Fibroblast of skin of back (primary cell): ENCODE measurements at places on chromosomes 13 and 19.

GRCh38 chr13:51556740-51557139, 27.5 kb upstream of the WDFY2 start:
- no peak for DNase-seq

GRCh38 chr19:962683-963400, 21.3 kb upstream of the WDR18 start:
- DNase-seq = no peak

GRCh38 chr13:104111031-104111430, 1044.8 kb upstream of the SLC10A2 start:
- peak; percentile 8 for DNase-seq

- no peak for DNase-seq
Measured at GRCh38 chr13:50629966-50630365, 213.5 kb downstream of the DLEU7 start.

GRCh38 chr13:111380431-111380830, 60.0 kb downstream of the TEX29 start:
- no peak for DNase-seq

GRCh38 chr19:14118165-14119051, 846 bp upstream of the PRKACA start:
- peak; percentile 43 for DNase-seq

DNA sequence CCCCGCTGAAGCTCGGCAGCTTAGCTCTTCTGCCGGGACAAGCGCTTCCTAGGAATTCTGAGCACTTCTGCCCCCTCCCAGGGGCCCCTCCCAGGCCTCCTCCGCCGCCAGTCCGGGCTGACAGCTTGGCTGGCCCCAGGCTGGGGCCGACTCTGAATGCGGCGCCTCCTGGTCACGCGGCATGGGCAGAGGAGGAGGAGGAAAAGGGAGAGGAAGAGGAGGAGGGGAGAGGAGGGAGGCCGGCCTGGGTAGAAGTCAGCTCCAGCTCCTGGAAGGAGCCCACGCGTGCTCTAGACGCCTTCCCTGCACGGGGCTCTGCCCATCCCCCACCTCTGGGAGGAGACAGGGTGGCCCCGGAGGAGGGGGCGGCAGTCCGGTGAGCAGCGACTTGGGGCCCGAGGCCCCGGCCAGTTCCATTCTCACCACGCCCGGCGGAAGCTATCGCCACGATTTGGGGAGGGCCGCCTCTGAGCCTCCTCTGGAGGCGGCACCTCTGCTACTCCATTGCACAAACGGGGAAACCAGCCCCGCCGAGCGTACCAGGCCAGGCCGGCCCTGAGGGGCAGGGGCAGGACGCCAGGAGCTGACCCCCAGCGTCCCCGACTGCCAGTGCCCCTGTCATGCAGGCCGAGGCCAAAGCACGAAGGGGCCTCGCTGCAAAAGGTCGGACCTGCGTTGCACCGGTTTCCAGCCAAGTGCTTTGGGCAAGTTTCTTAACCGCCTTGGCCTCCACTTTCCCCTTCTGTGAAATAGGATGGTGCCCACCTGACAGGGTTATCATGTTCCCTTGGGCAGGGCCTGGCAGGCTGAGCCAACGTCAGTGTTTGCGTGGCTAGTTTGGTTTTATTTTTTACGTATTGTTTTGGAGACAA, 31.6 kb downstream of the CCNE1 start:
- DNase-seq = no peak

DNA sequence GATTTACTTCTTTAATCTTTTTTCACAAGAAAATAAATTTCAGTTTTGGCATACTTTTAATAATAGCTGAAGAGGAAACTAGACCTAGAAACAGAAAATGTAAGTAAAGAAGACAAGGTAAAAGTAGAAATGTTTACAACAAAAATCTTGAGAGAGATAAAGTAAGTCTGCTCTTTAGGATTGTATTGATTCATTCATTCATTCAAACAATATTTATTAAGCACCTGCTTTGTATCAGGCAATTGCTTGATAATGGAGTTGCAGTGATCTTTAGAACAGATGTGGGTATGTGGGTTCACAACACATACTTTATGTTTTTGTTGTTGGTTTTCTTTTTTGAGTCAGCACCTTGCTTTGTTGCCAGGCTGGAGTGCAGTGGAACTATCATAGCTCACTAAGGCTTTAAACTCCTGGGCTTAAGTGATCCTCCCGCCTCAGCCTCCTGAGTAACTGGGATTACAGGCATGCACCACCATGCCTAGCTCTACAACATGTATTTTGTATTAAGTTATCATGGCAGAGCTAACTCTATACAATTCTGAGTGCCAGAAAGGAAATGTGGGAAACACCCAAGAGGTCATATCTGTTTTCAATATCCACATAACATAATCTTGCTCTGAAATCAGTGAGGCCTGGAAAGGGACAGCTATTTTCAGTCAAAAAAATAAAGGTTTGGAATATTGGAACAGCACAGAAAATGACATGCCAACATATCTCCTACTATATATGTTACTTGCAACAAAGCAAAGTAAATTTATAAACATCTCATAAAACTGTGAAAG, 8.8 kb upstream of the SPART start:
- DNase-seq = no peak

DNA sequence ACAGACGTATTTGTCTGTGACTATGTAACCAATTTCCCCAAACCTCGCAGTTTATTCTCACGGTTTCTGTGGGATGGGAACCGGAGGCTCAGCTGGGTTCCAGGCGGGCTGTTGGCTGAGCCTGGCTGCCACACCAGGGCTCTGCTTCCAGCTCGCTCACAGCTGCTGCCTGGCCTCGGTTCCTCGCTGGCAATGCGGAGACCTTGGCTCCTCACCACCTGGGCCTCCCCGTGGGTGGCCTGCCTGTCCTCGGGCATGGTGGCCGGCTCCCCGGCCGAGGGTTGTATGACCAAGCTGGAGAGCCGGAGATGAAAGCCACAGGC, 218.9 kb upstream of the MAB21L1 start:
- peak; percentile 47 for DNase-seq

- DNase-seq = no peak
Measured at GRCh38 chr19:16203256-16204004, 5.7 kb downstream of the AP1M1 start.

DNA sequence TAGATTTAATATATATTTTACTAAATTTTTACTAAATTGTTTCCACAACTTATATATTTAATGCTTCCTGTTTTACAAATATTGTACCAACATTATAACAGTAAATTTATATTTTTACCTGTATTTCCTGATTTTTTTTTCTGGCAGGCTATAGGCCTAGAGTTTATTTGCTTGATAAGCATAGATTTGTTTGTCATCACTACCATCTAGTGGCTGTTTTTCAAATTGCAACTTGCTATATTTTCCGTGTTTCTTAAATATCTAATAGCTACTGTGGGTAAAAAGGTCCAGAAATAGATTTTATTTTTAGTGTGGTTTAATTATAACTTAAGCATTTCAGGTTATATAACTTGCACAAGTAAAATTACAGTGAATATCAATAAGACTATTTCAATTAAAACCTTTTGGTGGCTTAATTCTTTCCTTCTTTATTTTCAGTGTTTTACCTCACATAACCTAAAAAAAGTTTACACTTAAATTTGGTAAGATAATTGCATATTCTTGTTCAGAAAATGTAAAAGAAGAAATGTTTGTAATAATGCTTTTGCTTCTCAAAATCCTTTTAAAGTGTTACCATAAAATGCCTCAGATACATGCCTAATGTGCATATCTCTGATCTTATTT, 60.6 kb downstream of the NDFIP2 start:
- peak; percentile 61 for DNase-seq

DNA sequence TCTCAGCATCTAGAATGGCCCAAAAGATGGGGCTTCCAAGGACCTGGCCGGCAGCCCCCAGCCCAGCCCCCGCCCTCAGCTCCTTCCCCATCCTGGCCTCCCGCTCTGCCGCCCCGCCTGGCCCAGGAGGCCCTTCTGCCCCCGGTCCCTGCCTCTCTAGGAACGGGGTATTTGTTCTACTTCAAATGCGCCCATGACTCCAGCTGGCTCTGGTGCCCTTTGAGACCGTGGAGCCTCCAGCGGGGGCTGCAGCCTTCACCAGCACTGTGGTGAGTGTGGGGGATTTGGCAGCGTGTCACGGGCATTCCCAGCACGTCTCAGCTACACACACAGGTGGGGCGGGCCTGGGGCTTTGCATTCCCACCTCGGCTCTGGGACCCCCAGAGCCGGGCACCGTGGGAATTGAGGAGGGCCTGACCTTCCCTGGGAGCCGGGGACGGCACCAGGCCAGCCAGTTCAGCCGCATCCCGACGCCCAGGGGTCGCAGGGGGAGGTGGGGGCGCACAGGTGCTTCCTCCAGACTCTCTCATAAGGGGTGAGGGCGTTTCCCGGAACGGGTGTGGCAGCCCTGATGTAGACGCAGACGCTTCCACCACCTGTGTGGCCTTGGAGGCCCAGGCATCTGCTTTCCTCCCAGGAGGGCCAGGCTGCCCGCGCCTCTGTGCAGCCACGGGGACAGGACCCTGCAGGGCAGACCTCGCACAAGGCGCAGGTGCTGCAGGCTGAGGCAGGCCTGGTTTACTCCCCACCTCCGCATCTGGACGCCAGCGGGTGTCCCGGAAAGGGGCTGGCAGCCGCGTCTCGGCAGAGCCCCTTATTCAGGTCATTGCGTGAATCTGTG, 947 bp downstream of the ATP4B start:
- DNase-seq = no peak

GRCh38 chr13:99923877-99924582, 47.5 kb downstream of the ZIC5 start:
- no peak for DNase-seq

DNA sequence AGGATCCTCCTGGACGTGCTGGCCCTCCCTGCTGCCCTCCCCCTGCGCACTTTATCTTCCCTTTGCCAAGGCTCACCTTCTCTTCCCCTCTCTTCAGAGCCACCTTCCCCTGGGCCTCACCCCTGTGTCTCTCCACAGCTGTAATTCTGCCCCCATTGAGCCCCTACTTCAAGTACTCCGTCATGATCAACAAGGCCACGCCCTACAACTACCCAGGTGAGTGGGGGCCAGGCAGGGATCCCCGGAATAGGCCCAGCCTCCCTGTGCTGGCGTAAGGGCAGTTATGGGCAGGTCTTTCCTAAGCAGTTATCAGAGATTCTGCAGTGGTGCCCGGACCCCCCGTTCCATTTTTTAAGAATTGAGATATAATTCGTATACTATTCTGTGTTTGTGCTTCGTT, 3.1 kb downstream of the NDUFA3 start:
- no peak for DNase-seq

- DNase-seq = no peak
Measured at GRCh38 chr19:55212447-55212846, 3.1 kb upstream of the PTPRH start.

DNA sequence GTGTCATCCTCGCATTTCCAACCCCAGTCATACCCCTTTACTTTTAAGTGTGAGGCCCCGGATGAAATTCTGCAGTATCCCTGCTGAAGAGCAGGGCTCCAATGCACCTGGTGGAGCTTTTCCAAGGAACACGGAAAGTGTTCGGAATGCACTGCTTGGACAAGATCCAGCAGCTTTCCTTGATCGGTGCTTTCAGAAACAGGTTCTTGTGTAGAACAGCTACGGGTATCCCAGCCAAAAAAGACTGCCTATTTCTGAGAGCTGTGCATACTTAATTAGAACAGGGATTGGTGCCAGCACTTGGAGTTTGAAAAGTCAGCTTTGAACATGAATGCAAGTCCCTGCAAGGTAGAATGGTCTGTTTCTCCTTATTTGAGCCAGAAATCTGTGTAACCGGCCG, 87.2 kb upstream of the C1QTNF9B start:
- DNase-seq = no peak

DNA sequence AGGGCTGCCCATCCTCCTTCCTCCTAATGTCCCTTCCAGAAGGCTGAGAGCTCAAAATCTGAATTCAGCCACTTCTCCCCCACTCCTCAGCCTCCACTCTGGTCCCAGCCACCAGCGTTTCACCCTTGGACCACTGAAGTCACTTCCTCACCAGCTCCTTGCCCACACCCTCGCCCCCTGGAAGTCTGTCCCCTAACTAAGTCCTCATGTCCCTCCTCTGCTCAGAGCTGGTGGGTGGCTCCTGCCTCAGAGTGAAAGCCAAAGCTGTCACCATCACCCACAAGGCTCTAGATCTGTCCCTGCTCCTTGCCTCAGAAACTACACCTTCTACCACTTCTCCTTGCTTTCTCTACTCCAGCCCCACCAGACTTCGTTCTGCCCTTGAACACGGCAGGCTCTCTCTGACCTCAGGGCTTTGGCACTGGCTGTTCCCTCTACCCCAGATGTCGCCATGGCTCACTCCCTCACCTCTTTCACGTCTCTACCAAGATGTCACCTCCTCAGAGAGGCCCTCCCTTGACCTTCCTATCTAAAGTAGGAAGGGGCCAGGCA, 1.7 kb downstream of the ERCC1 start:
- DNase-seq = no peak

GRCh38 chr13:33265133-33265532, 20.4 kb downstream of the STARD13 start:
- no peak for DNase-seq

DNA sequence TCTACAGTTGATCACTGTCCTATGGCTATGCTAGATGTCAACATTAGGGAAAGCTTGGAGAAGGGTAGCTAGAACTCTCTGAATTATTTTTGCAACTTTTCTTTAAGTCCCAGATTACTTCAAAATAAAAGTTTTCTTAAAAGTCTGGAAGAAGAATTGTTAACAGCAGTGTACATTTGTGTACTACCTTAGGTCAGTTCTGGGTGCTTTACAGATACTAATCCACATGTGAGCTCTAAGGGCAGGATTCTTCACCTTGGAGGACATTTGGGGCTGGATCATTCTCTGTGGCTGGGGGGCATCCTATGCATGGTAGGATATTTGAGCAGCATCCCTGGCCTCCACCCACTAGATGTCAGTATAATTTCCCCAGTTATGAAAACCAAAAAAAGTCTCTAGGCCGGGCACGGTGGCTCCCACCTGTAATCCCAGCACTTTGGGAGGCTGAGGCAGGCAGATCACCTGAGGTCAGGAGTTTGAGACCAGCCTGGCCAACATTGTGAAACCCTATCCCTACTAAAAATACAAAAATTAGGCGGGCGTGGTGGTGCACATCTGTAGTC, 2.8 kb downstream of the BRME1 start:
- peak; percentile 9 for DNase-seq

- DNase-seq = no peak
Measured at GRCh38 chr19:13865571-13866462, 11.1 kb upstream of the NANOS3 start.

- no peak for DNase-seq
Measured at GRCh38 chr19:940591-941291, 14.9 kb downstream of the ARID3A start.

- DNase-seq = peak; percentile 100
Measured at GRCh38 chr19:3450796-3451411, 29.4 kb downstream of the SMIM24 start.

DNA sequence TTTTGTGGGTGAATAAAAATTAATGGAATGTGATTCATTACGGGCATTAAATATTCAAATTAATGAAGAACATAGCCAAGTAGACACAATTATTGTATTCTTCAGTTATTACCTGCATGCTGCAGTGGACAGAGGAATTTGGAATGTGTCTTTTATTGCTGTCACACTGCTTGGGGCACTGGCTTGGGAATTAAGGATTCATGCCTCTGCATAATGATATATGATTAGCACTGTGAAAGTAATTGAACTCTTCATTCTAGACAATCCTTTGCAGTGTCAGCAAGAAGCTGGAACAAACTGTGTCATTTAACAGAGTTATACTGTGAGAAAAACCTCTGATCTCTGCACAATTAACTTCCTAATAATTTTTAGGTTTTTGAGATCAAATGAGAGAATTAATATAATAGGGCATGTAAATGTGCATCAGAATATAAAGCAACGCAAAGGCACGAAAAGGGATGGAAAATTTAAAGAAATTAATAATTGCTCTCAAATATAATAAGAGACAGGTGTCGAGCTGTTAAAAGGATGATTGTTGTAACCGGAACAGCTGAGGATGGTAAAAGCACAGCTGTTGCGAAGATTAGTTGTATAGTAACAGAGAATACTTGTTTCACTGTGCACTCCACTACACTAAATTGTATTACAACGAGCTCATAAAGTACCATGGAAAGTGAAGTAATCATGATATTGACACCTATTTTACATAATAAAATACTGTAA, 235.1 kb upstream of the MIR17HG start:
- no peak for DNase-seq
